Activated T-helper 1 cell treated with anti-CD3 and anti-CD28 coated beads, Interleukin-12 subunit alpha, Interleukin-12 subunit beta, Interleukin-2, Interleukin-4 antibody, amounts not matched to agents 30 ng/mL and 10 ng/mL and 1 ng/mL, durations not matched to agents 14 hours and 24 hours and 36 hours (primary cell): ENCODE measurements at places on chromosomes 1 and 21.
A peak's percentile ranks its signal among the peaks of the same experiment; 100 is the strongest.

- peak; percentile 25 for DNase-seq
These were observed 5.0 kb downstream of the JMJD4 start for GRCh38 chr1:227729881-227730629.

DNA sequence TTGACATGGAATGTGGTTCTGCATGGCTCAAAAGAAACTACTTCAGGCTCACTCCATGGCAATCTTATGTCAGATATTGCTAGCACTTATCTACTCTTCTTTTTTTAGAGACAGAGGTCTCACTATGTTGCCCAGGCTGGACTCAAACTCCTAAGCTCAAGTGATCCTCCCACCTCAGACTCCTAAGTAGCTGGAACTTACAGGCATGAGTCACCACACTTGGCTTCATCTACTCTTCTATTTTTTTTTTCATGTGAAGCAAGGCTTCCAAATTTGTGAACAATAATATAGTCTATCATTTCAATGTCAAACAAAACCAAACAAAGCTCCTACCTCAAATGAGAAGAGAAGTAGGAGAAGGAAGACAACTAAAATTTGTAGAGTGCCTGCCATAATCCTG, 7.5 kb upstream of the PSEN2 start:
- DNase-seq: no peak

- no peak for DNase-seq
These were observed 57.5 kb downstream of the SRSF11 start for GRCh38 chr1:70278710-70279109.

DNA sequence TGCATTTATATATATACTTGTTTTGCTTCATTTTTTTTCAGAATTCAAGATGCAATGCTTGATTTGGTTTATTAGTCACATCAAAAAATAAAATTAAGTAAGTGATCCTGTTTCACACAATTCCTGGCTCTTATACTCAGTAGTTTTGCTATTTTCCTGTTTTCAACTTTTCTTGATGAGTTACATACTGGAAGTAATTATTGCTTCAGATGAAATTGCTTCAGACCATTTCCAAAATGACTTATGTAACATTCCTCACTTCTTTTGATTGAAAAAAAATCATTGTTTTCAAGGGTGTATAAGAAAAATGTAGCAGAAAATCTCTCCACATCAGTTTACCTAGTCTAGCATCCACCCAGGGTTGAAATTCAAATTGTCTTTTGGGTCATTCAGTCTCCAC, 65.0 kb downstream of the RGS2 start:
- DNase-seq: no peak

DNA sequence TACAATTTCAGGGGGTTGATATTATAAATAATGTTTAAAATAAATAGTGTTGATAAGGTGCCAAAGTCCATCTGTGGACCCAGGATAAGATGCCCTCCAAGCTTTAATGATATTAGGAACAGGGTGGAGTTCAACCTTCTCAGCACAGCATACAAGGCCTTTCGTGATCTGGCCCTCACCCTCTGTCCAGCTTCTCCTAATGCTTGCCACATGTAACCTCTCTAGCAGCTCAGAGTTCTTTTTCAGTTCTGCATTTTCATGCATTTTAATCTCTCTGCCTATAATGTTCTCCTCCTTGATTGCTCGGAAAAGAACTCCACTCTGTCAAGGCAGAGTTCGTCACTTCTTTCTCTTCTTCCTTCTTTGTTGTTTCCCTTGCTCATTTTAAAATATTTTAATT, 21.4 kb upstream of the SMAP2 start:
- DNase-seq: no peak

DNA sequence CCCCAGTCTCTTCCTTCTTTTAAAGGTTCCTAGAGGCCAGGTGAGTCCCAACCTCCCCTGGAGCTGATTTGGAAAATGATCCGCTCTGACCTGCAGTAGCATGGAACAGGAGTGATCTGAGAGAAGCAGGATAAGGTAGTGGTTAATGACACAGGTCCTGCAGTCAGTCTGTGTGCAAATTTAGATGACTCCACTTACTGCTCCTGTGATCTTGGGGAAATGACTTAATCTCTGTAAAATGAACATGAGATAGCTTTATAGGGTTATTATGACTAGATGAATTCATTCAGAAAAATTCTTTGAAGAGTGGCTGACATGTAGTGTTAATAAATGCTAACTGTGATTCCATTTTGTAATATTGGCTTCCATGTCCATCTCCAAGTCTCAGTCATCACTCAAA, 374.9 kb upstream of the CAMK1G start:
- DNase-seq: no peak

- DNase-seq: no peak
These were observed 65.5 kb downstream of the ACOT7 start for GRCh38 chr1:6328091-6328490.

- no peak for DNase-seq
These were observed 404.8 kb downstream of the PCP4 start for GRCh38 chr21:40272037-40272436.

GRCh38 chr1:76095802-76096201, 21.3 kb downstream of the ST6GALNAC3 start:
- DNase-seq: no peak

DNA sequence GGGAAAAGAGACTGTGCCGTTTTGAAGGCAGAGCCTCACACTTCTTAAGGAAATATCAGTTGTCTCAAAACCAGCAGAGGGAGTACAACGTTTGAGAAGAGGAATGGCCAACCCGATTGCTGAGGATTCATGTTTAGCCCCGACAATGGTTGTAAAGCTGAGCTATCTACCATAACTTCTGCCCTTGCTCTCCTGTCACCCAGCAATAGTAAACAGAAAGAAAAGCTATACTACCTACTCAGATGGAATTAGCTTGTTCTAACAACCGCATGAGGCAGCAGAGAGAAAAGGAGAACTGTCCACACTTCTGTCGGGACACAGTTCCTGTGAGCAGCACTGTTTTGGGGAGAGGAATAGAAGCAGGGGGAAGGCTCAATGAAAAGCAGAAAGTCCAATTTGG, 91.2 kb downstream of the SLC45A1 start:
- no peak for DNase-seq

DNA sequence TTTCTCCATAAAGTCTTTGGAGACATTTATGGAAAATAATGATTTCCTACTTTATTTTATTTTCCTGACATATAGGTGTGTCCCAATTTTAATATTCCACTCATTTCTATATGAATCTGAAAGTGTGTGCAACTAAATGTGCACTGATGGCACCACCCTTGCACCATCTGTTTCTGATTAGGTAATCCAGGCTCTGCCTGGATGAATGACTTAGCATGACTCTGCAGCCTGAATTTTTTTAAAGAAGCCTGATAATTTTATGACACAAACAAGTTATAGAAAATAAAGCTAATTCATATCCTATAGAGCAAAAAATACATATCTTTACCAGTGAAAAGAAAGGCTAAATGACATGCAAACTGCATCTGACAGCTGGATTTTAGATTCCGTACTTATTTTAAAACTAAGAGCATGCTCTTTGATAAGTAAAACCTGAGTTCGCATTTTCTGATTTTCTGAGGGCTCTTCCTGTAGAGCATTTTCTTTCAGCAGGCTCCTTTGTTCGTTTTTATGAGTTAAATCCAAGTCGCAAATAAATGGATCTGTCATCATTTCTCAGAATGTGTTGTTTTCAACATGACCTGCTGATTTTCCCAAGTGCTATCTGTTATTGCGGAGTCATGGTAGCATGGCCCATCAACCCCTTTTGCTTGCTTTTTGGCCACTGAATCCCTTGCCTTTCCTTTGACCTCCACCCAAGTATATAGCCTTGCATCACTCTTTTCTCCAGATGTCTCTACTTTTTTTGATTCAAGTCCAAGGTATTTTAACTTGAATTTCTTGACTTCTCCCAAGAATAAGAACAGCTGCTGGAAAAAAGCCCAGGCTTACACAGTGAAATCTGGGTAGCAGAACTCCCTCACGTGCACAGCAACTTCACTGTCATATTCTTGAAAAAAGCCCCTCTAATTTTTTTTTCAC, 52.8 kb upstream of the LYPLAL1 start:
- DNase-seq: no peak

DNA sequence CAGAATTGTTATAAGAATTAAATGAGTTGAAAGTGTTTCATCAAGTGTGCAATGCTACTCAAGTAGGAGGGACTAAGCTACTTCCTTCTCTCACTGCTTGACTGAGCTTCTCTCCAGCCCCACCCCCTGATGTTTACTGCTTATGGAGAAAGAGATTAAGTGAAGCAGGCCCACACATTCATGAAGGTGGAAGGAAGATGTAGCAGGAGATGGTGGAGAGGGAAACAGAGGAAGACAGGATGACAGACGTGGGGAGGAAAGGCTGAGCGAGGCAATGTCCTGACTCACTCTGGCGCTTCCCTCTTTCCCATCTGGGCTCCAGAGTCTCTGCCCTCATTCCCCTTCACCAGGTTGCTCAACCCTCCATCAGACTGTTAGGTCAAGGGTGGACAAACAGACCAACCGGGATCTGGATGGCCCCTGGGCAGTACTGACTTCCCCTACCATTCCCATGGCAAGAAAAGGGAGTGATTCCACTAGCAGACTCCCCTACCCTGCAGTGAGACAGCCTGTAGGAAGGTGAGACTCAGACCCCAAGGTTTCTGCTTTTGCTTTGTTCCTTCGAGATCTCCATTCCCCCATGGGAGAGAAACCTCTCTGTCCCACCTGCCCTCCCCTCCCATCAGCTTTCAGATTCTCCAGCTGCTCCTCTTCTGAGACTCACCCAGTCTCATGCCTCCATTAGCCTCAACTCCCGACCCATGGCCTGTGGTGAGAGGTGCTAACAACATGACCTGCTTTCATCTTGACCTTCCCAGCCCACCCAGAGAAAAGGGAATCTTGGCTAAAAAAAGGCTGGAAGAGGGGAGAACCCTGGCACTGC, 3.1 kb upstream of the ARHGEF2 start:
- DNase-seq: peak; percentile 19

- DNase-seq: no peak
These were observed 95.6 kb downstream of the ZNF644 start for GRCh38 chr1:90925928-90926869.

GRCh38 chr1:184027826-184028695, 9.5 kb downstream of the COLGALT2 start:
- DNase-seq: no peak

GRCh38 chr1:75999034-75999433, 66.8 kb upstream of the ASB17 start:
- DNase-seq: no peak

- DNase-seq: no peak
These were observed 497.8 kb upstream of the ADAMTS5 start for GRCh38 chr21:27464648-27465047.

- no peak for DNase-seq
These were observed 113.2 kb upstream of the CSF3R start for GRCh38 chr1:36595921-36596320.

DNA sequence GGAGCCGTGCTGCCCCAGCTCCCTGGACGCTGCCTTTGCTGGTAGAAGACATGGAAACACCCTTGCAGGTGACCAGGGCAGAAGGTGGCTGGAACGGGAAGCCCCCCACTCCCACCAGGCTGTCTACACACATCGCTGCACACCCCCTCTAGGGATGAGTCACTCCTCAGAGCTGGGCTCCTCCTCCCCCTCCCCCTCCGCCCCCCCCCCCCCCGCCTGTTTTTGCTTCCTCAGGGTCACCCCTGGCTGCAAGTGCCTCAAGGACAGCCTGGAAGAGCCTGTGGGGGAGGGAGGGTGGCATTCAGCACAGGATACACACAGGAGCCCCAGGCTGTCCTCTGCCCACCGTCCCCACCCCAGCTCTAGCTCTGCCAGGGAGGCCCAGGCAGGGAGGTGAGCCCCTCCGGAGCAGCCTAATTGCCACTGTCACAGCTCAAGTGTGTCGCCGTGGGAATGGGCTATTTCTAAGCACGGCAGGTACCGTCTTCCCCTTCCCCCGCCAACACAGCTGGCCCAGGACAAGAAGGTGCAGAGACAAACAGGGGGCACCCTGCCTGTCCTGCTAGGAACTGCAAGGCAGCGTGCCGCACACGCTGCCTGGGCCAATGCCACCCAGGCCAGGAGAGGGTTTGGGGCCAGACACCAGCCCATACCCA, 2.5 kb downstream of the FNDC10 start:
- no peak for DNase-seq

DNA sequence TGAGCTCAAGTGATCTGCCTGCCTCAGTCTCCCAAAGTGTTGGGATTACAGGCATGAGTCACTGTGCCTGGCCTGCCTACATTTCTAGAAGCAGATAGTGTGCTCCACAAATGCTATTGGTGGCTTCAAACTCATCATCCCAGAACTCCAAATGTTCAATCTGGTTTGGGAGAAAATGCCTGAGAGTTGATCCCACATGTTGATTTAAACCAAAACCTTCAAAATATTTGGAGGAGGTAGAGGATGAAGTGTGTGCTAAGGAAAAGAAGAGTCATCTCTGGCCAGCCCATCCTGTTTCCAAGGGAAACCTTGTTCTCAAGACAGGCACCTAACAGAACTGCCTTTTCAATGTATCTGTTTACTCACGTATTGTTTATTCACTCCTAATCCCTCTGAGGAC, 55.4 kb upstream of the GRHL3 start:
- DNase-seq: no peak

DNA sequence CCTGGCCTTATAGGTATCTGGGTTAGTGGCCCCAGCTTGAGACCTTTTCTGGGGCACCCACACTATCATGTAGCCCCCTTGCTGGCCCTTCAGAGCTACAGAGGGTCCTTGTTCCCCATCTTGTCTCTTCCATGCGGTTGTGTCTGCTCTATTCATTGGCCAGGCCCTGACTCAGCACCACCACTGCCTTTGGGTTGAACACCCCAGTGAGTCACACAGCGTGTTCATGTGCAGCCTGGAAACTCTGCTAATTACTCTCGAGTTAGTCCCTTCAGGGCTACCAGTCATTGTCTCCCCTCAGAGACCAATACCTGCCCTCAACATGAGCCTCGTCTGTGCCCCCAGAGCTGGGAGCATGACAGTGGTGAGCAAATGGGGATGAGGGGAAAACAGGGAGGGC, 28.2 kb upstream of the IKBKE start:
- DNase-seq: no peak

DNA sequence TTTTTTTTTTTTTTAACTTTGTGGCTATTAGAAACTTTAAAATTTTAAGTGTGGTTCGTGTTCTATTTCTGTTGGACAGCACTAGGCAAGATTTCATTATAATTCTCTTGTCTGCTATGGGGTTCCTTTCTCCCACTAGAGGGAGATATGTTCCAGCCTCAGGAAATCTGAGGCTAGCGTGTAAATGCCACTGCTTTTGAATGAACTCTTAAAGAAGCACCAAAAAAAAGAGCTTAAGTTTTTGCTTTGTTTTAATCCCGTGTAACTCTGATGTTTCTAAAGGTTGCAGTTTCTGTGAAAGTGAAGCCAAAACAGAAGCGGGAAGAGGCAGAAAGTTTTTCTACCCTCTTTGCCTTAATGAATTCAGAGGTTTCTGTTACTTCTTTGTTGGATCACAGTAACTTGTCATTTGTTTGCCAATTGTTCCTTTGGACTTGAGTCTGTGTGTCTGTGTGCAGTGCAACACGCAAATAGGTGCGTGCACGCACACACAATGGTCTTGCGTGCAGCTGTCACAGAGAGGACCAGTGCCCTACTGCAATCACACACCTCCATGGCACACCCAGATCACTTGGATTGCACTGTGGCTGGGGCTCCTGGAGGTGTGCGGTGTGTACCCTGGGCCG, 32.3 kb downstream of the HHAT start:
- DNase-seq: no peak
